ENCODE measurements at places on chromosomes 1 and 21.

- DNase-seq, result no peak
Observed at GRCh38 chr1:181352695-181353094, 130.6 kb upstream of the CACNA1E start.

- DNase-seq, result no peak
Observed at GRCh38 chr1:233489411-233489810, 124.5 kb upstream of the KCNK1 start.

DNA sequence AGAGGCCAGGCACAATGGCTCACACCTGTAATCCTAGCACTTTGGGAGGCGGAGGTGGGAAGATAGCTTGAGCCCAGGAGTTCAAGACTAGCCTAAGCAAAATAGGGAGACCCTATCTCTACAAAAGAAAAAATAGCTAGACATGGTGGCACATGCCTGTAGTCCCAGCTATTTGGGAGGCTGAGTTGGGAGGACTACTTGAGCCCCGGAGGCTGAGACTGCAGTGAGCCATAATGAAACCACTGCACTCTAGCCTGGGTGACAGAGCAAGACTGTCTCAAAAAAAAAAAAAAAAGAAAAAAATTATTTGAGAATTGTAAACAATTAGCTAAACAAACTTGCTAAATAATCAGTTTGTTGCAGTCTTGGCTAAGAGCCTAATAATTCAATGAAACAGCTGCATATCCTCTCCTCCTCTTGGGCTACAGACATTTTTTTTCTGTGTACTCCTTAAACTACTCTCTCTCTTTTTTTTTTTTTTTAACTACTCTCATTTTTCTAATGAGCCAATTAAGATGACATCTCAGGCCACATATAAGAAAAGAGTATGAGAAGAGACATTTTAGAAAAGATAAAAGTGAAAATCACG is 10.5 kb upstream of the DNAJB4 start:
- no peak for DNase-seq

DNA sequence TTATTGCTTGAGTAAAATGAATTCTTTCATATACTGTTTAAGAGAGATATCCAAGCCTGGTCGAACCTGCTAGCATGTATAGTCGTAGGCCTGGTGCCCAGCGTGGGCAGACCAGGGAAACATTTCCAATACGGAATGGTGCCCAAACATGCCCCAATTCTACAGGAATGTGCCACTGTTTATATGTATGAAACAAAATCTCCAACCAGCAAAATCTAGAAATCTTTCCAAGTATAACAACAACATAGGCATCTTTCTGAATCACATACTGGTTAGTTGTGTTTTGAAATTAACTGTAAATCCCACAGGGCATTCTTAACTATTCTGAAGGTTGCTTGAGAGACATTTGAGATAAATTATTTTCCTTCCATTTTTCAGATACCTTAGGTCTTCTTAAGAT is 17.0 kb upstream of the ABCD3 start:
- no peak for DNase-seq

- no peak for DNase-seq
Observed at GRCh38 chr1:55426619-55427018, 211.5 kb upstream of the USP24 start.

DNA sequence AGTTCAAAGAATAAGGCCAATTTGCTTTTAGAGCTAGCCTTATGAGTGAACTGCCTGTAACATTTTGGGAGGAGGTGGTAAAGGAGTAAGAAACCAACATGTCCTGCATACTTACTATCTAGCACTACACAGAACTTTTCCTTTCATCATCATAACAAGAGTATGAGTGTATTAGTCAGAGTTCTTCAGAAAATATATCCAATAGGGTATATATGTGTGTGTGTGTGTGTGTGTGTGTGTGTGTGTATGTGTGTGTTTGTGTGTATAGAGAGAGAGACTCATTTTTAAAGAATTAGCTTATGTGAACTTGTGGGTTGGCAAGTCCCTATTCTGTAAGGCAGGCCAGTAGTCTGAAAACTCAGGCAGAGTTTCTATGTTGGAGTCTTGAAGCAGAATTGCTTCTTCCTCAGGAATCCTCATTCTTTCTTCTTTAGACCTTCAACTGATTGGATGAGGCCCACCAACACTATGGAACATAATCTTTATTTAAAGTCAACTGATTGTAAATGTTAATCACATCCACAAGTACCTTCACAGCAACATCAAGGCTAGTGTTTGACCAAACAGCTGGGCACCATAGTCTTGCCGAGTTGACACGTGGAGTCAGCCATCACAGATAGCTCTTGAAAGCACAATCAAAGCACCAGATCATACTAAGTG is 121.9 kb downstream of the CYYR1 start:
- DNase-seq, result no peak

GRCh38 chr1:183583466-183583865 is 6.8 kb downstream of the NCF2 start:
- DNase-seq, result no peak

Measured in kidney epithelial cell (primary cell).